ENCODE measurements at places on chromosomes 2 and 18. TPM values are rescaled to one million over a fixed set of nuclear protein-coding genes. Genes with fewer than 3 reads are reported as not detected.

Gene RND3
- polyA plus RNA-seq: not detected

Gene GKN2
- not detected for polyA plus RNA-seq

Gene VWC2L
- polyA plus RNA-seq: not detected

Gene RTKN
- not detected for polyA plus RNA-seq

DNA sequence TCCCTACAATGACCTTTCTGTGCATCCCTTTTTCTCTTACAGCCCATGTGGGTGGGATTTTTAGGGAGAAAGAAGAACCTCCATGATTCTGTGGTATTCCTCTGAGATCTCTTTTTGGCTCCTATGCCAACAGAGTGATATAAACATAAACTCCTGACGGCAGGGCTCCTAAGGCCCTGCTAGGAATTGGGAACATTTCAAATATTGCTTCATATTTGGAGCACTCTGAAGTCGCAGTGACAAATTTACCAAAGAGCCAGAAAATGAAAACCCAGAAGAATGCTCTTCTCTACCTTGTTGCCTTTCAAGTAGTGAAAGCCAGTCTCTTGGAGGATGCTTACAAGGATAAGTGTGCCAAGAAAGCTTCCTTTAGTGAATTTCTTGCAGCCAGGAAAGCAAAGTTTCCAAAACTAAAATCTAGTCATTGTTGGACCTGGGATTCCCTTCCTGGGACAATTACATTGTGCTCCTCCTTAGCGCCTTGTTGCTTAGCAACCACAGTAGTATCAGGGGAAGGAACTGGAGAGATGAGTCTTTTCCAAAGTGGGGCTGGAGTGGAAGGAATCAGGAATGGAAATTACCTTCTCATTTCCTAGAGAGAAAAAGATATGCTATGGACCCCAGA, 7.3 kb upstream of the SETBP1 start:
- no peak for DNase-seq

DNA sequence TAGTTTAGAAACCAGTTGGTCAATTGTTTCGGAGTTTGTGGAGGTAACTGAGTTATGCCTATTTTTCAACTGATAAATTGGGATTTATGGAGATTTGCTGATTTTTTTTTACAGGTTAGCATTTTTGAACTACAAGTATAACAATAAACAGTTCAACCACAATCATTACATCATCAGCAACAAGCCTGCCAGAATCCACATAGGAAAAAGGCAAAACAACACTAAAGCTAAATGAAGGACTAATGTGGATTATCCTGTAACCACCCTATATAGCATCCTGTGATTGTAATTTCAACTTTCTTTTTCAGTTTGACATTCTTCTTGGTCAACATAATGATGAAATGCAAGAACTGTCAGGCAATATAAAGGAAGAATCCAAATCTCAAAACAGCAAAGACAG, 76.5 kb downstream of the CCDC102B start:
- DNase-seq: no peak

DNA sequence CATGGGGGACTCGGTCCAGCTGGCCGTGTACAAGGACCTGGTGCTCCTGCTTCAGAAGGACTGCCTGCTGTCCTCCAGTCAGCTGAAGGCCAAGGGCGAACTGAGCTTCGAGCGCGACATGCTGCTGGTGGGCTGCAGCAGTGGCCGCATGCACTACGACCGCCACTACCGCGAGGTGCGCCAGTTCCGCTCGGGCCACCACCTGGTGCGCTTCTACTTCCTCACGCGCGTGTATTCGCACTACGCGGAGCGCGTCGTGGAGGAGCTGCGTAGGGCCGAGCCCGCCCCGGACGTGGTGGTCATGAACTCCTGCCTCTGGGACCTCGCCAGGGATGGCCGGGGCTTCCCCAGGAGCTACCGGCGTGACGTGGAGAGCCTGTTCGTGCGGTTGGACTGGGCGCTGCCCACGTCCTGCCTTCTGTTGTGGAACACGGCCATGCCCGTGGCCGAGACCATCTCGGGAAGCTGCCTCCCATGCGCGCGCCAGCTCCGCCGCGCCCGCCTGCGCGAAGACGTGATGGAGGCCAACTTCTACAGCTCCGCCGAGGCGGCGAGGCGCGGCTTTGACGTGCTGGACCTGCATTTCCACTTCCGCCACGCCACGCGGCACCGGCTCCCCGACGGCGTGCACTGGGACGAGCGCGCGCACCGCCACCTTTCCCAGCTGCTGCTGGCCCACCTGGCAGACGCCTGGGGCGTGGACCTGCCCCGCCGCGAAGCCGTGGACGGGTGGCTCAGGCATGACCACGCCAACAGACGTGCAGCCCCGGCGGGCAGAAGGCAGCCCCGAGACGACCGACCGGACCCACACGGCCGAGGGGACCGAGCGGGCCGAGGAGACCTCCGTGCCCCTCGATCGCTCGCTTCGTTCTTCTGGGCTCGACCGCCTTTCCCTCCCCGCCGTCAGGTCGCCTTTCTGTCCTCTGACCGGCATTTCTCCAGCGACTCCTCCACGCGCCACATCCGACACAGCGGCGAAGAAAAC, 293.9 kb upstream of the ERBB4 start:
- DNase-seq: no peak

DNA sequence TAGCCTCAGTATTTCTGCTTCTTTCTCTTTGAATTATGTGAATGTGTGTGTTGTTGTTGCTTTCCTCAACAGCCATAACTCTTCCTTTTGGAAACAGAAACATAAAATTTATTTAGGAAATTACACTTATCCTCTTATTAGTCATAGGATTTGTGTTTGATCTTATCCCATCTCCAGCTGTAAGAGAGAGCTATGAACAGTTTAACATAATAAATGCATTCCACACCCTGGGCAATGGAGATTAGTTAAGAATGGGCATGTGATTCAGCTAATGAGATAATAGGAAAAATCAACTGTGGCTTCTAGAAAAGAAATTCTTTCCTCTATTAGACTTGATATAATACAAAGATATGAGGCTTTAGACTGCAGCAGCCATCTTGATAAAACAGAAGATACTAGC, 55.0 kb downstream of the SCN7A start:
- DNase-seq: no peak

DNA sequence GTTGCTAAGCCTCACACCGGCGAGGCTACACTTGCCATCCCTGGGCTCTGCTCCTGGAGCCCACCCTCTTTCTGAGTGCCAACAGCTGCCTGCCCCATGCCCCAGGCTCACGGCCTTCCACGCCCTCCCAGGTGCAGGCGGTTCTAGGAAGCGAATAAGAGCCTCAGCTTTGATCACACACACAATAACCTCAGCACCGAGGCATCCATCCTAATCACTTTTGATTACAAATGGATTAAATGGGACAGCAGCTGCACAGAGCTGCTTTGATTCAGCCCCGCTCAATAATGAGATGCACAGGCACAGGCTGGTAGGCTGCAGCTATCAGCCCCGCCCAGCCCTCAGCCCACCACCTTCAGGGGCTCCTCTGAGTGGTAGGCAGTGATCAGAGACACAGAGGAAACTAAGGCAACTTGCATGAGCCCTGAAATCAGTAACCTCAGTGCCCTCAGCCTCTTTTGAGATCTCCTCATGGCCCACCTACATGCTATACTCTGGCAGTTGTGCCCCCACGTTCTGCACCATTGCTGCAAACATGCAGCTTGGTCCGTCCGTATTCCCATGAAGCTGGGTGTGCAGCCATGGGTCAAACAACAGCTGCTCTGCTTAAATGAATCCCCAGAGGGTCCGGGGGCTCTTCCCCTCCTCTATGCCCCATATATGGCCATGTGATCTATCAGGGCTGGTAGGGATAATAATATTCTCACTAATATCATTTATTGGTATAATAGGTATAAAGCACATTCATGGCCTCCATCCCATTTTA, 171.4 kb downstream of the SETBP1 start:
- DNase-seq: no peak

DNA sequence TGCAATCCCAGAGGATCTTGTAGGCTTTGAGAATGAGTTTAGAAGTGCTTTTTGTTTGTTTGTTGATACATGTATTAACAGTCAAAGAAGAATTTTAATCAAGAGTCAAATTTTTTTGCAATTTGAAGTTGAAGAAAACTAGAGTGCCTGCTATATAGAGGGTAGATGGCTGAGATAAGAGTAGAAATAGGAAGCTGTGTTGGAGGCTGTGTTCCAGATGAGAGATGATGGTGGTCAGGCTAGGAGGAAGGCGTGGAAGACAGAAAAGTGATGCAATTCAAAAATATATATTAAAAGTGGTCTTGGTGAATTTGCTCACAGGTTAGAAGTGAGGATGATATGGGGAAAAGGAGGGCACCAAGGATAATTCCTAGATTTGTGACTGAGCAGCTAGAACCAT, 978.3 kb downstream of the BCL11A start:
- DNase-seq: no peak

GRCh38 chr2:112831513-112831845, 5.1 kb downstream of the IL1B start:
- DNase-seq: peak; percentile 57
